ENCODE measurements at places on chromosomes 3 and 15. TPM values are rescaled to one million over a fixed set of nuclear protein-coding genes. Genes with fewer than 3 reads are reported as not detected.

GRCh38 chr15:31559786-31560185 lies 233.2 kb downstream of the KLF13 start:
- DNase-seq = no peak

GRCh38 chr3:136984837-136985236 lies 27.1 kb downstream of the IL20RB start:
- DNase-seq = no peak

GRCh38 chr3:133930341-133930933 lies 34.8 kb upstream of the RAB6B start:
- no peak for DNase-seq

- DNase-seq = no peak
These were observed 380.3 kb downstream of the RSL24D1 start for GRCh38 chr15:54816401-54816800.

- DNase-seq = no peak
These were observed 72.3 kb downstream of the SLC12A8 start for GRCh38 chr3:125140011-125140817.

DNA sequence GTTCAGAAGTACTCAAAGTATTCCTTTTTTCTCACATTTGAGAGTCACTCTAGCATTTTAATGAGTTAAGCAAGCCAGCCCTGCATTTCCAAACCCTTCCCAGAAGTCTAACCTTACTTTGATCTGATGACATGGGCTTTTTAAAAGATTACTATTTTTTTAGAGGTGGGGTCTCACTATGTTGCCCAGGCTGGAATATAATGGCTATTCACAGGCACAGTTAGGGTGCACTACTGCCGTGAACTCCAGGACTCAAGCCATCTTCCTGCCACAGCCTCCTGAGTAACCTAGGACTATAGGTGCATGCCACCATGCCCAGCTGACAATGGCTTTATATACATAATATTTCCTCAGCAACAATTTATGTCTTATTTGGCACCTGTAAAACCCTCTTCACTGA lies 64.1 kb upstream of the GOLGA6B start:
- DNase-seq = no peak

DNA sequence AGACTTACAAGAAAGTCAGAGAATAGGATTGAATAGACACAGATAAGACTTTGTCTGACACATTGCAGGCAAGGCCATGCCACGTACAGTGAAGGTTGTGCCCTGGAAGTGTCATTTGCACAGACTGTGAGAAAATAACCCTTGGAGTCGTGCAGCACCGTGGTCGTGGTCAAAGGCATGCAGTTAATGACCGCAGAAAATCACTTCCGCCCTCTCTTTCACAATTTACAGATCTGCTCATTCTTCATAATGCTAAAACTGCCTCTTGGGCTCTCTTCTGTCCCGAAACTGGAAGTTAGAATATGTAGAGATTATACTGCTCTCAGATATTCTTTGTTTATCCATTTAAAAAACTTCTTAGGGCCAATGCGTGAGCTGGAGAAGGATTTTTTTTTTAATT lies 73.2 kb upstream of the CTXND1 start:
- DNase-seq = no peak

DNA sequence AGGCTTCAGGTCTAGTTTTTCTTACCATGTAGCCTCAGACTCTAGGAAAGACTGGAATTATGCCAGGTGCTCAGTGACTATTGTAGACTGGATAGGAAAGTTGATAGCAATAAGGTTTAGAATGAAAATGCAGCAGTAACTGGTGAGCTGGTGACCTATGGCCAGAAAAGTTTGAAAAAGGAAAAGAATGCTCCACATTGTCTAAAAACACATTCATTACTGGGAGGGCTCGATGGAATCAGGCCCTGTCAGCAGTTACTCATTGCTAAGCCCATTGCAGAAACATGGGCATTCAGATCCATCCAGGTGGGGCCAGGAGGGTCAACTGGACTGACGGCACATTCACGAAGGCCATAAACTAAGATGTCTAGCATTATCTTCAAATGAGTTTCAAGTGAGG lies 8.7 kb upstream of the MBNL1 start:
- no peak for DNase-seq

GRCh38 chr15:89907289-89907688 lies 5.5 kb downstream of the ARPIN start:
- no peak for DNase-seq

The TIGIT gene
- not detected for total RNA-seq

The CCDC191 gene
- total RNA-seq = 8.8 TPM

The LRTM1 gene
- not detected for total RNA-seq

The NKIRAS1 gene
- total RNA-seq = 8.7 TPM

All from mesothelial cell of epicardium (in vitro differentiated cells).